Germinal center (tissue), 1 donor: ENCODE measurements at places on chromosomes 12 and 14.
A peak's percentile ranks its signal among the peaks of the same experiment; 100 is the strongest.

GRCh38 chr12:70319605-70320004, 46.5 kb upstream of the KCNMB4 start:
- DNase-seq: no peak

DNA sequence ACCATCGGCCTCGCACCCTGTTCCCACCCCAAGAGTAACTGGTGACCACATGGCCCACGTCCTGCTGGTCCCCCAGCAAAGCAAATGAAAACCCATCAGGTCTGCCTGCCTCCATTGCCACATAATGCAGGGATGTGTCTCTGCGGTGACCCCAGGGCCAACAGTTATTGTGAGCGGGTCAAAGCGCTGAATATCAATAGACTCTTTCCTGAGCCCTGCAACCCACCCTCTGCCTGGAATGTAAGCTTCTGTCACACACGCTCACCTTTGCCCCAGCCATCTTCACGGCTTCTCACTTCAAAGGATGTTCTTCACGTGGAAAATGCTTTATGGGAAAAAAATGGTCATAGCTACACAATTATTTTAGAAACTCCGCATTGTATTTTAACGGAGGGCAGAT, 63.9 kb downstream of the FZD10 start:
- DNase-seq: no peak

DNA sequence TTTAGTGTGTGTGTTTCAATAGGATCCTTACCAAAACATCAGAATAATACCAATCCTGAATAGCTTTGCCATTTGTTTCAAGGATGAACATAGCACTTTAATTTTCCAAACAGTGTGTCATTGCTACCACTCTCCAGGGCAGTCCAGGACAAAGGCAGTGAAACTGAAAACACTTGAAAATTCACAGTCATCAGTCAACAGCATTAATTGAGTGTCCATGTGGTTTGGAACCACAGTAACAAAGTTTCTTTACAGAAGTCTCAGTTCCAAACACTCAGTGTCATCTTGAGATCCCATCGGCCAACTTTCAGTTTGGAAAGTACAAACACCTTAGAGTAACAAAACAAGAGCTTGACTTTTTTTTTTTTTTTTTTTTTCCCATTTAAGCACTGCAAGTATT, 228.4 kb upstream of the SOX5 start:
- no peak for DNase-seq

- no peak for DNase-seq
These were observed 352.5 kb downstream of the C12orf50 start for GRCh38 chr12:87676731-87677130.

GRCh38 chr14:91138511-91139359, 24.9 kb downstream of the DGLUCY start:
- peak; percentile 41 for DNase-seq

DNA sequence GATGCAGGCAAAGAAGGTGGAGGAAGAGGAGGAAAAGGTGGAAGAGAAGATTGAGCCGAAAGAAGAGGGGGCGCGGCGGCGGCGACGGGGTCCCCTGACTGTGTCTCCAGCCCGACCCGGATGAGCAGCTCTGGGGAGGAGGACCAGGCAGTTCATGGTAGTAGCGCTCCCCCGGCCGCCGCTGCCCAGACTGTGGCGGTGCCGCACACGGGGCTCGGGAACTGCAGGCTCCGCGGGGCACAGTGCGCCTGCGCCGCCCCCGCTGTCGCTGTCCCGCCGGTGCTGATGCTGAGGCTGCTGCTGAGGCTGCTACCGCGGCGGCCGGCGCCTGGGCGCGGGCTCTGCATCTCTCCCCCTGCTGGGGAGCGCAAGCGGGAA, at the start of gene KCNH5:
TSS of gene KCNH5 (minus strand) at position 225 of the 378 bp plus-strand sequence. CDS start 272 bp downstream, outside the sequence.
- DNase-seq: peak; percentile 32

DNA sequence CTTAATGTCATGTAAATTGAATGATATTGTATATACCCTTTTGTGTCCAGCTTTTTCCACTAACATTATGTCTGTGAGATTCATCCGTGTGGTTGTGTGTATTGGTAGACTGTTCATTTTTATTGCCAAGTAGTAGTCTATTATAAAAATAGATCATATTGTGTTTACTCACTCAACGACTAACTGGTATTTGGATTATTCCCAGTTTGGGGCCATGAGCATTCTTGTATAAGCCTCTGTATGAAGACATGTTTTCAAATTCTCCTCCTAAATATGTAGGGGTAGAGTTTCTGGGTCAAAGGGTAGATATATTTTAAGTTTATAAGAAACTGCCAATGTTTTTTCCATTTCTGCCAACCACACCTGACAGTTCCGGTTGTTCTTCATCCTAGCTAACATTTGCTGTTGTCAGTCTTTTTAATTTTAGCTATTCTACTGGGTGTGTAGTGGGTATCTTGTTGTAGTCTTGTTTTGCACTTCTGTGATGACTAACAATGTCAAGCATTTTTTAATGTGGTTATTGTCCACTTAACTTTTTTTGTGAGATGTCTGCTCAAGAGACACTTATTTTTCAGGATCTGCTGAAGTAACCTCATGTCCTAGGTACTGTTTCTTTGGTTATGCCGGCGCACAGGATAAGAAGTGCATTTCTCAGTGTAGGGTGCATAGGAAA, 93.2 kb downstream of the DACT1 start:
- no peak for DNase-seq

DNA sequence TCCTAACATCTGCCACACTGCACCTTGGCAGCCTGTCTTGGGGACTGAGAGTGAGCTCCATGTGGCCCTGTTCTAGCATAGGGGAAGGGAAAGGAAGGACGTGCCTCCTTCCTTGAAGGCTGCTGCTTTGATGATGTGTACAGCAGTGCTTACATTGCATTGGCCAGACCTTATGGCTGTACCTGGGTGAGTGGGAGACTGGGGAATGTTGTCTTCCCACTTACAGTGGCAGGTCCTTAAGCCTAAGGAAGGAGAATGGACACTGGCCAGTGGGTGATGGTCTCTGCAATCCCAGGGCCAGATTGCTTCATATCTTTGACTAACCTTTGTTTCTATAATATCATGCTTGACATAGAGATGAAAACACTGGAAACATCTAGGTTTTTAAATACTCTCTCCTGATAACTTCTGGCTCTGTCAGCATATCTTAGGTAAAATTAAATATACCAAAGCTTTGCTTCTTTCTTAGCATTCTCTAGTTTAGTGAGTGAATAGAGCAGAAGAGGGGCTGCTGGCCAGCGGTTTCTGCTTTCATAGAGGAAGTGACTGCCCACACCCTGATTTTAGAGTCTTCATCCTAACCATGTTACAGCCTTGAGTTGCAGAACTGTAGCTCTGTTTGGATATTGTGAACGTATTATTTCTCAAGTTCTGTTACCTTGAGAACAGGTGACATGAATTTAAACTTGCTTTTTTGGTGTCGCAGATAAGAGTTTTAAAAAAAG, 27.2 kb downstream of the KLC1 start:
- DNase-seq: no peak
